Smooth muscle cell of the umbilical artery (primary cell): ENCODE measurements at places on chromosomes 2 and 18. TPM values are rescaled to one million over a fixed set of nuclear protein-coding genes. Genes with fewer than 3 reads are reported as not detected.

Gene AQP12A
- total RNA-seq = not detected in 2 replicates

Gene CAPG
- 49.6 and 50.7 TPM in 2 replicates for total RNA-seq

Gene CHRNG
- not detected in 2 replicates for total RNA-seq

Gene RNF138
- total RNA-seq = 12.5 and 16.3 TPM in 2 replicates

Gene RMC1
- 27.9 and 33.4 TPM in 2 replicates for total RNA-seq

Gene PXDN
- 785 and 893 TPM in 2 replicates for total RNA-seq

Gene SF3B6
- 142 and 144 TPM in 2 replicates for total RNA-seq
